ENCODE measurements at places on chromosomes 13 and 19.

DNA sequence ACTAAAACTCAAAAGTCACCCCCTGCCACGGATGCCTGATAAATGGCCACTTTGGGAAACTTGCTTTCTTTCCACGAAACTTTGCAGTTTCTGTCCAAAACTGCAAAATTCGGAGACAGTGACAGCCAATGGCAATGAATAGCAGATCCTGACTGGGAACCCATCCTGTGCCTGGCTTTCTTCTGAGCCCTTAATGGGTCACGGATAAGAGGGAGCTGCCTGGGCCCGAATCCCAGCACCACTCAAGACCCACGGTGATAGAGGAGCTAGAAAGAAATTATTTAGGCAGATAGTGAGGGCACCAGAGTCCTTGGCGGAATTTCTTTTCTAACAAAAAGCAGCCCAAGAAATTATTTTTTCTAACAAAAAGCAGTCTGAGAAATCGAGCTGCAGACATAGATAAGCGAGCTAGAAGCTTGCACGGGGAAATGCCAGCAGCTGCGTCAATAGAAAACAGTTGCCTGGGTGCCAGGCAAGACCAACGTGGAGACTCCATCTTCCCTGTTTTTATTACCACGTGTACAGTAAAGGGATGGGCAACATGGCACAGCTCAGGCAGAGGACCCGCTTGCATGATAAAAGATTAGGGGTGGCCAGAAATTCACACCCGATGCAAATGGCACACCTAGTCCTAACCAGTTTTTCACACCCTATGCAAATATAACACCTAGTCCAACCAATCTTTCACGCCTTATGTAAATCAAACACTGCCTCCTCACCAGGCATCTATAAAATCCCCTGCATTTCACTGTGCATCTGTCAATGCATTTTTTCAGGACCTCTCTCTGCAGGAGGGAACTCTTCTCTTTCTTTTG, 7.1 kb upstream of the HSH2D start:
- DNase-seq = no peak

- DNase-seq = no peak
Observed at GRCh38 chr19:13077240-13077639, 25.4 kb downstream of the LYL1 start.

GRCh38 chr19:16473875-16474392, 2.2 kb upstream of the EPS15L1 start:
- no peak for DNase-seq

DNA sequence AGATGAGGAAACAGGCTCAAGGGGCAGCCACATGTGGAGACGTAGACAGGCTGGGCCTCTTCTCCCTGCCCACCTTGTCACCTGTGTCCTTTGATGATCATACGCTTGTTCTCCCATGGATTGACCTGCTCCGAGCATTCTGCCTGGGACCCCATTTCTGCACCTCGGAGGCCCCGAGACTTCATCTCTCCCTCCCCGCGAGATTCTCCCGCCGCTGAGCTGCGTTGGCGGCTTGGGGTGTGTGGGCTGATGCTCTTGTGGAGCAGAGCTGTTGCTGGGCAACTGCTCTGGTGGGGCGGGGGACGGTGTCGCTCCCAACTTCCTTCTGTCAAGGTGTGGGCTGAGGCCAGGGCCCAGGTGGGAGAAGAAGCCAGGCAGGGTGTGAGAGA, 22.1 kb downstream of the MAST3 start:
- no peak for DNase-seq

DNA sequence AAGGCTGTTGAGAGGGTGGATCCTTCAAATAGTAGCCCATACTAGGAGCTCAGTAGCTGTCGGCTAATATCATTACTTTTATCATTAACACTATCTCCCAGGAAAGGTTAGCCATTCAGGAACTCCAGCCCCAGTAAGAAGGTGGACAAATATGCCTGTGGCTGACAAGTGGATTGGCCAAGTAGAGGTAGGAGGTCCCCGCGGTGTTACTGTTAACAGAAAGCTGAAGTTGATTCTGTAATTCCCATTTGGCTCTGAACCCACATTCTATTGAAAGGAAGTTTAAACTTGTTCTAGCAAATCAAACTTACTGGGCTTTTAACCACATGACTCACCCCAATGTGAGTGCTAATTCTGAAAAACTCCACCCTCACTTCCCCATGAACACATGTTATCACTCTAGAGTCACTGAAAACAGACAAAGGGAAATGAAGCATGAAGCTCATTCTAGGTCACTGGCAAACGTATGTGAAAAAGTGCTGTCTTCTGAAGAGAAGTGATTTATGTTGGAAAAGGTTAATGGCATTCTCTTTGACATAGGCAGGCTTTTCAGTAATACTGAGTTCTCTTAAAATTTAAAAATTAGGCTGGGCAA, 273.5 kb downstream of the FGF14 start:
- DNase-seq = no peak

DNA sequence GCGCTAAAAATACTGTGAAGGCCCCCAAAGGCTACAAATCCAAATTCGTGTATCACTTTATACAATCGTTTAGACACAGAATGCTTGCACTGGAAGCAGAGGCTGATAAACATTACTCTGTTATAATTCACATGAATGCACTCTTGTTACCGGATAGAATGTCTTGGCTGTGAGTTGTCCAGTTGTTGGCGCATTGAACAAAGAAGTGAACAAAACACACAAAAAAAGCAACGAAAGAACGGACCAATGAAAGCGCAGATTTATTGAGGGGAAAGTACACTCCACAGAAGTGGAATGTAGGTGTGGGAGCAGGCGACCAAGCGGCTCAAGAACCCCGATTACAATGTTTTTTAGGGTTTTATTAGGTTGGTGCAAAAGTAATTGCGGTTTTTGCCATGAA, 529 bp upstream of the ZNF418 start:
- DNase-seq = no peak

- DNase-seq = no peak
Observed at GRCh38 chr19:10195199-10195519, 406 bp upstream of the DNMT1 start.

GRCh38 chr13:32538143-32538620, 413 bp downstream of the N4BP2L2 start:
- DNase-seq = no peak

DNA sequence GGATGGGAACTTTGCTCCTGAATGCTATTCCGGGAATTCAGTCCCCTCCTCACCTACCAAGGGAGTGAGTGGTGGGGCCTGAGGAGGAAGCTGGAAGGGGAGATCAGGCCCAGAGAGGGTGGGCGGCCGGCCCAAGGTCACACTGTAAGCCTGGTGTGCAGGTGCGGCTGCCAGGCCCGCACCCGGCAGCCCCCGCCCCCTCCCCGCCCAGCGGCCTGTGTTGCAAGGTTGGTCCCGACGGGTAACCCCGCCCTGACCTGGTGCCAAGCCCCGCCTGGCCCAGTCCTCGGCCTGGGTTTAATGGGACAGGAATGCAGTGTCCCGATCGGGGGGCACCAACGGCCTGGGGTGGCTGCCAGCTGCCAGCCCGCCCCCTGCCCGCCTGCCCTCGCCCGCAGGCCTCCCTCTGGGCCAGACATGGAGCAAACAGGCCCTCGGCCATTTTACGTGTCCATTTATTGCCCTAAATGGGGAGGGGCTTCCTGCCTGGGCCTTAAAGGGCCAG, 5.5 kb downstream of the ZBTB7A start:
- no peak for DNase-seq

GRCh38 chr13:34931572-34931971, 10.5 kb upstream of the NBEA start:
- DNase-seq = no peak

GRCh38 chr13:97030705-97031452, 36.6 kb upstream of the OXGR1 start:
- DNase-seq = no peak

DNA sequence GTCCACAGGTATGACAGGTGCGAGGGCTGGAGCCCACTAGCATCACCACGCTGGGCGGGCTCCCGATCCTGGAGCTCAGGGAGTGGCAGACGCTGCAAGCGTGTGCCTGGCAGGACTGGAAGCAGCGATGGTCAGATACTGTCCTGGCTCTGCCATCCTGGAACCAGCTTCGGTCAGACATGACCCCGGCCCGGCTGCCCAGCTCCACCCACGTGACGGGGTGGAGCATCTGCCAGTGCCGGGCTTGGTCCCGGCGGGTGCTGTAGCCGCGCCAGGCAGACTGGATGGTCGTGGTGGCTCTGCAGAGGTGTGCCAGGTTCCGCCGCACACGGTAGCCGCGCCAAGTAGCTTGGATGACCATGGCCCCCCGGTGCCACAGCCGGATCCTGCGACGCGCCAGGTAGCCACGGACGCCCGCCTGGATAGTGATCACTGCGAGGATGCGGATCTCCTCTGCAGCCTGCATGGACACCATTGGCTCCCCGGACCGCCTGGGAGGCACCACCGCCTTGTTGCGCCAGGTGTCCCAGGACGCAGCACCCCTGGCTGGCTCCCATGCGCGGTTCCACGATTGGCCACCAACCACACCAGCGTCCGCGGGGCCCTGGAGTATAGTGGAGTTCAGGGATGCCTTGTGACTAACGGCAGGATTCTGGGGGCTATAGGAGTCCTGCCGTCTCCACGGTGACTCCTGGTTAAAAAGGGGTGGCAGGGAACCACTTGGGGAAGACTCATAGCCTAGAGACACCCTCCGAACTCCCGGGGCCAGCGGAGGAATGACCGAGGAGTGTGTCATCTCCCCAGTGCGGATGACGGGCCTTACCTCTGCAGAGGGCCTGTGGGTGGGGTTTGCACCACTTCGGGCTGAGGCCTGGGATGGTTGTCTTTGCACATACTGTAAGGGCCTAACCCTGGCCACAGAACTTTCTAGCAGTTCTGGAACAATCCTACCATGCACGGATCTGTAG, 16.5 kb downstream of the IQCN start:
- DNase-seq = no peak

DNA sequence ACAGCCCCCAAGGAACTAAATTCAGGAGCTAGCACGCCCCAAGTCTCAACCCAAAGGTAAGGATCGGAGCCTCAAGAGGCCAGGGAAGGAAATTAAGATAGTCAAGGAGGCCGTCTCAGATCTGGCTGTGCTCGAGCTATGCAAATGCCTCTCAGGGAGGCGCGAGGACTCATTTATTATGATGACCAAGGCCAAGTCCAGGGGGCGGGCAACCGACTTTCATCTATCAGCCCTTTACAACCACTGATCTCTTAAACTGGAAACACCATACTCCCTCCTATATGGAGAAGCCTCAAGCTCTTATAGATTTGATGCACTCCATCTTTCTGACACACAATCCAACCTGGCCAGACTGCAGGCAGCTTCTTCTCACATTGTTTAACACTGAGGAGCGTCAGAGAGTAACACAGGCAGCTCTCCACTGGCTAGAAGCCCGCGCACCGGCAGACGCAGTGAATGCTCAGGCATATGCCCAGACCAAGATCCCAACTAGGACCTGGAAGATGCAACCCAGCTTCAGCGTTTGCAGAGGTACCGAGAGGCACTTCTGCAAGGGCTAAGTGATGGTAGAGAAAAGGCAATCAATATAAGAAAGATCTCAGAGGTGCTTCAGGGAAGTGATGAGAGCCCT, 9.6 kb upstream of the SLC15A1 start:
- DNase-seq = no peak

DNA sequence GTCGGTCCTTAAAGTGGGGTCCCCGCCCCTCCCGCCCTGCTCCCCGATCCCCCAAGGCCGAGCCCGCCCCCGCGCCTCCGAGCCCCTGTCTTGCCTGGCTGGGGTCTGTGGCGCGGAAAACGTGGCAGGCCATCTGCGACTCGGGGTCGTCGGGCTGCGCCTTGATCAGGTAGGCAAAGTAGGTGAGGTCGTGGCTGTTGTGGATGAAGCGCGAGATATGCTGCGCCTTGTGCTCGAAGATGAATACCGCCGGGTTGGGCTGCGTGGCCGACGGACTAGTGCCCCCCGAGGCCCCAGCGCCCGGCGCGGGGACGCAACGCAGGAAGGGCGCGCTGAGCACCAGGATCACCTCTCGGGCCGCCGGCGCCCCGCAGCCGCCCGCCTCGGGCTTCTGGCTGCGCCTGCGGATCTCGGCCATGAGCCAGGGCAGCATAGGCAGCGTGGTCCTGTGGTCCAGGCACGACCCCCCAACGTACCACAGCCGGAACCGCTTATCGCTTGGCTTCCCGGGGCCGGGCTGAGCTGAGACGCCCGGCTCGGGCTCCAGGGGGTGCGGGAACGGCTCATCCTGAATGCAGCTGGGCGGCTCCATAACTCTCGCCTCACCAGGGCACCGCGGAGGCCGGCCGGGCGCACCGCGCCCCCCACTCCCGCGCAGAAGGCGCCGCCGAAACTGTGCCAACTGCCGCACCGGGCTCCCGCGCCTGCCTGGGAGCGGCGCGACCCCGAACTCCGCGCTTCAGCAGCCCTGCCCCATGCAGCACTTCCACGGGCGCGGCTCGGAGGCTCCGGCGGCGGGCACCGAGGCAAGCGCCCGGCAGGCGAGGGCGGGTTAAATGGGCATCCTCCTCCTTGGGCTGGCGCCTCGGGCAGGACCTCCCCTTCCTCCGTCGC, 546 bp downstream of the TBC1D4 start:
- no peak for DNase-seq

GRCh38 chr19:38304866-38305429, 897 bp downstream of the C19orf33 start:
- no peak for DNase-seq

Data from cerebellar nuclear complex (tissue), 1 donor.